ENCODE measurements at places on chromosomes 11 and 22.

- no peak overlapping the region for H3K27ac ChIP-seq
- H3K36me3 ChIP-seq, result no peaks in the 10 kb centered on the region
- no peak overlapping the region for H3K4me3 ChIP-seq
- no peaks in the 10 kb centered on the region for H3K27me3 ChIP-seq
- no peaks in the 10 kb centered on the region for H3K4me1 ChIP-seq
- DNase-seq, result no peak
These were observed 138.5 kb upstream of the NCAM1 start for GRCh38 chr11:112822478-112823274.

GRCh38 chr11:61799665-61800284, 7.1 kb downstream of the FEN1 start:
- H3K4me3 ChIP-seq, result no peak overlapping the region
- no peaks in the 10 kb centered on the region for H3K4me1 ChIP-seq
- no peaks in the 10 kb centered on the region for H3K27me3 ChIP-seq
- no peak for DNase-seq
- H3K27ac ChIP-seq, result no peak overlapping the region

DNA sequence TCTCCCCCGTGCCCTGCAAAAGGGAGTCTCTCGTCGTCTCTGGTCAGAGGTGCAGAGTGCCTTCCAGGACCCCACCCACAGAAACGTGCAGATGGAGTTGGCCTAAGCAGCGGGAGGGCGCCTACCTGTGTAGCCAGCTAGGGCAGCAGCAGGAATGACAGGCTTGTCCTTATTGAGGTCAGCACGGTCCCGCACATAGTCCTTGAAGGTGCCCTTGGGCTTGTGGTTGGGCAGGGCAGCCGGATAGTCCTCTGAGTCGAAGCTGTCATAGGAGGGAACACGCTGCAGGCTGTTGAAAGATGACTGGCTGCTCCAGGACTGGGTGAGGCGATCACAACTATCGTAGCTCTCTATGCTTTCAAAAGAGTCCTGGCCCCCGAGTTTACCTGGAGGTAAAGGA, 107.3 kb downstream of the ETS1 start:
- H3K4me1 ChIP-seq, result no peaks in the 10 kb centered on the region
- no peak overlapping the region for H3K4me3 ChIP-seq
- DNase-seq, result no peak
- peaks cover 95% of the 10 kb centered on the region for H3K36me3 ChIP-seq
- no peak overlapping the region for H3K27ac ChIP-seq

DNA sequence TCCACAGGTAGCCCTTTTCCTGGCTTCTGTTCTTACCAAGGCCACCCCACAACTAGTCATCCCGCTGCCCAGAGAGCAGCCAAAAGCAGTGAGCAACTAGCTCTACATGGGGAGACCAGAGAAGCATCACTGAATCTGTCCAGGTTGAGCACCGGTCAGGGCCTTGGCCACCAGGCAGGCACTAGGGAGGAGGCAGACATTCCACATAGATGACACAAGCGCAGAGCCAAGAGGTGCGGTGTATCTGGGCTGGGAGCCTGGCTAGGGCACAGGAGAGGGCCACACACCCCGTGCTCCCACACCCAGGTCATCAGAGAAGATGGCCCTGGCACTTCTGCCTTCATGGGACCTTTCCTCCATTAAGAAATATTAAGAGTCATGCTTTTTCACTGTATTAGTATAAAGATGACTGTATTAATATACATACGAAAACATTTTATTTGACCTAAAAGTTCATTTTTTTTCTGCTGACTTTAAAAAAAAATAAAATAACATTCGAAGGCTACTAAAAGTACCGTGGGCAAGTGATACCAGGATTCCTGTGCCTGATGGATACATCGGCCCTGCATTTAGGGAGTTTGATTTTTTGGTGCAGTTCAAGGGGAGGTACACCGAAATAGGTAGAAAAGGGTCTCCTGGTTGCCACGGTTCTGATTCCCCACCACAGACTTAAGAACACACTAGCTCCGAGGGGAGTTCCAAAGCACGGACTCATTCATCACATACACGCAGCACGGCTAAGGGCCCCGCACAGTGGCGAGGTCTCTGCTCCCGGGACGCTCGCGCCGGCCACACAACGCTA, 1.2 kb downstream of the DGCR2 start:
- peak overlapping the region; percentile 47 for H3K27ac ChIP-seq
- peaks cover 4% of the 10 kb centered on the region for H3K4me1 ChIP-seq
- no peaks in the 10 kb centered on the region for H3K27me3 ChIP-seq
- no peak for DNase-seq
- peaks cover 7% of the 10 kb centered on the region for H3K36me3 ChIP-seq

DNA sequence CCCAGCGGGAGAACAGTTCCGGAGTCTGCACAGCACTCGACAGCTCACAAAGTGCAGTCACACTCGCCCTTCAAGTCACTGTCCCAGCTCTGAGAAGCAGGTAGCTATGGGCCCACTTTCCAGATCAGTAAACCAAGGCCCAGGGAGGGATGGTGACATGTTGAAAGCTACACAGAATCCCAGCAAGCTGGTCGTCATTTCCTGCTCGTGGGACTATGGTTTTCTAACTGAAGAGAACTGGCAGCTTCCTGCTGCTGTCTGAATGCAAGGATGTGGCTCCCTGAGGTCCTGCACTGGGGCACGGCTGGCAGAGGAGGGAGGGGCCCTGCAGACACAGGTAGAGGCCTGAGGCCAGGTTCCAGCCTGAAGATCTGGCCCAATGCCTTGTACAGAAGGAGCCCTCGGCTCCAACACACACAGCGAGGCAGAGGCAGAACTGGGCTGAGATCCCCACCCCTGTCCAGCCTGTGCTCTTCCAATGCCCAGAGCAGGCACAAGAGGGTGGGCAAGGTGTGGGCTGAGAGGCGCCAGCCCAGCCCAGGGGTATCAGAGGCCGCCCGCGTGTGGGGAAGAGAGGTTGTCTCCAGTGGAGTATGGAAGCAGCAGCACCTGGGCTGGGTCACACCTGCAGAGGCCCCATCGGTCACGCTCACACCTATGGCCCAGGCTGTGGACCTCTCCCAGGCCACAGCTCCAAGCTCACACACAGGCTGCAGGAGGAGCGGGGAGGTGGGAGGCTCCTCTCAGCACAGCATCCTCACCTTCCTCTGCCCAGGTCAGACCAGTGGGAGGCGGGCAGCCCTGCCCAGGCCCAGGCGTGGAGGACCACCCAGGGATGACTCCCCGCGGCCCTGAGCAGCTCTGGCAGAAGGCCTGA, 119.2 kb downstream of the PHF21B start:
- H3K4me3 ChIP-seq, result no peak overlapping the region
- H3K27ac ChIP-seq, result no peak overlapping the region
- DNase-seq, result no peak
- no peaks in the 10 kb centered on the region for H3K4me1 ChIP-seq

GRCh38 chr22:47034076-47034808, 271.8 kb downstream of the TBC1D22A start:
- H3K27ac ChIP-seq, result peak overlapping the region; percentile 57
- peaks cover 14% of the 10 kb centered on the region for H3K4me1 ChIP-seq
- H3K36me3 ChIP-seq, result no peaks in the 10 kb centered on the region
- H3K27me3 ChIP-seq, result no peaks in the 10 kb centered on the region
- DNase-seq, result no peak

GRCh38 chr11:93784935-93785360, 866 bp downstream of the MED17 start:
- no peak for DNase-seq
- peaks cover 12% of the 10 kb centered on the region for H3K4me1 ChIP-seq

DNA sequence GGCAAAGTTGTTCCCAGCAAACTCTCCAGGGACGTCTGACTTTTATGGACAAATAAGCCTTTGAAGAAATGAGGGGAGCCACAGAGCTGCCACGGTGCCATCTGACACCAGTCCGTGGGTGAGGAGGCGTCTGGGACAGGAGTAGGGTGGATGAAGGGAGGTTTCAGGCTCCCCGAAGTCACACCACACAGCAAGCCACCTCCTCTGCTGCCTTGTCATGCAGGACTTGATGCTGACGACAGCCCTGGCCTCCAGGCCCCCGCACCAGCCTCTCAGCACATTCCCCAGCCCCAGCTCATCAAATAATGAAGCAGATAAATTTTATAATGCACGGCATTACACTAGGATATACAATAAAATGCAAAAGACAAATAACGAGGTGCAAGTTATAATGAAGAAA, 156.5 kb downstream of the CEP164 start:
- no peaks in the 10 kb centered on the region for H3K4me1 ChIP-seq
- H3K36me3 ChIP-seq, result no peaks in the 10 kb centered on the region
- no peak overlapping the region for H3K4me3 ChIP-seq
- no peak overlapping the region for H3K27ac ChIP-seq
- no peak for DNase-seq

GRCh38 chr11:58060939-58061672, 30.4 kb downstream of the OR6Q1 start:
- DNase-seq, result no peak
- H3K4me3 ChIP-seq, result no peak overlapping the region
- H3K27ac ChIP-seq, result peak overlapping the region; percentile 44
- H3K27me3 ChIP-seq, result no peaks in the 10 kb centered on the region
- no peaks in the 10 kb centered on the region for H3K36me3 ChIP-seq

- H3K4me3 ChIP-seq, result peak overlapping the region; percentile 27
- H3K36me3 ChIP-seq, result no peaks in the 10 kb centered on the region
- no peak overlapping the region for H3K27ac ChIP-seq
- DNase-seq, result no peak
These were observed 22.6 kb downstream of the RTN4RL2 start for GRCh38 chr11:57482782-57483561.

GRCh38 chr11:113404859-113405430, 17.4 kb downstream of the ANKK1 start:
- no peak overlapping the region for H3K4me3 ChIP-seq
- H3K4me1 ChIP-seq, result peaks cover 14% of the 10 kb centered on the region
- H3K27me3 ChIP-seq, result no peaks in the 10 kb centered on the region
- no peak for DNase-seq

- no peak overlapping the region for H3K4me3 ChIP-seq
- DNase-seq, result no peak
- H3K27me3 ChIP-seq, result no peaks in the 10 kb centered on the region
- H3K36me3 ChIP-seq, result no peaks in the 10 kb centered on the region
- no peaks in the 10 kb centered on the region for H3K4me1 ChIP-seq
These were observed 351.0 kb upstream of the B3GAT1 start for GRCh38 chr11:134763030-134763388.

DNA sequence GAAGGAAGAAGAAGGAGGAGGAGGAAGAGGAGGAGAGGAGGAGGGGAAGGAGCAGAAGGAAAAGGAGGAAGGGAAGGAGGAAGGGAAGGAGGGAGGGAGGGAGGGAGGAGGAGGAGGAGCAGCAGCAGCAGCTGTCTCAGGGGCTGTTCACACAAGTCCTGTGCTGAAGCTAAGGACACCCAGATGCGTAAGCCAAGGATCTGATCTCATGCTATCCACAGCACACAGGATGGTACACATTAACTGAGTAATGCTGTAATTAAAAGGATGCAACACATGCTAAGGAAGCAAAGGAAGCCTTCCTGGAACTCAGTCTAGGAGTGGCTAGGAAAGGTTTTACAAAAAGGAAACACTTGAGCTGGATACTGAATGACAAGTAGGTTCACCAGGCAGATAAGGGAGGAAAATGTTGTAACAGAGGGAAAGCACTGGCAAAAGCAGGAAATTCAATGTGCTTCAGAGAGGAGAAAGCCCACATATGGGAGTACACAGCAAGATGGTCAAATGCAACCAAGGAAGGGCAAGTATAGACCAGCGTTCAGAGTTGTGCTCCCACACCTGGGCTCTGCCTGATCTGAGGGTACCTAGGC, 32.0 kb downstream of the TRIM66 start:
- no peaks in the 10 kb centered on the region for H3K27me3 ChIP-seq
- H3K27ac ChIP-seq, result no peak overlapping the region
- no peak overlapping the region for H3K4me3 ChIP-seq
- H3K36me3 ChIP-seq, result peaks cover 8% of the 10 kb centered on the region
- DNase-seq, result no peak

GRCh38 chr11:57874981-57875380, 113.4 kb downstream of the CTNND1 start:
- H3K4me3 ChIP-seq, result no peak overlapping the region
- no peaks in the 10 kb centered on the region for H3K27me3 ChIP-seq
- DNase-seq, result no peak
- no peak overlapping the region for H3K27ac ChIP-seq
- no peaks in the 10 kb centered on the region for H3K36me3 ChIP-seq

DNA sequence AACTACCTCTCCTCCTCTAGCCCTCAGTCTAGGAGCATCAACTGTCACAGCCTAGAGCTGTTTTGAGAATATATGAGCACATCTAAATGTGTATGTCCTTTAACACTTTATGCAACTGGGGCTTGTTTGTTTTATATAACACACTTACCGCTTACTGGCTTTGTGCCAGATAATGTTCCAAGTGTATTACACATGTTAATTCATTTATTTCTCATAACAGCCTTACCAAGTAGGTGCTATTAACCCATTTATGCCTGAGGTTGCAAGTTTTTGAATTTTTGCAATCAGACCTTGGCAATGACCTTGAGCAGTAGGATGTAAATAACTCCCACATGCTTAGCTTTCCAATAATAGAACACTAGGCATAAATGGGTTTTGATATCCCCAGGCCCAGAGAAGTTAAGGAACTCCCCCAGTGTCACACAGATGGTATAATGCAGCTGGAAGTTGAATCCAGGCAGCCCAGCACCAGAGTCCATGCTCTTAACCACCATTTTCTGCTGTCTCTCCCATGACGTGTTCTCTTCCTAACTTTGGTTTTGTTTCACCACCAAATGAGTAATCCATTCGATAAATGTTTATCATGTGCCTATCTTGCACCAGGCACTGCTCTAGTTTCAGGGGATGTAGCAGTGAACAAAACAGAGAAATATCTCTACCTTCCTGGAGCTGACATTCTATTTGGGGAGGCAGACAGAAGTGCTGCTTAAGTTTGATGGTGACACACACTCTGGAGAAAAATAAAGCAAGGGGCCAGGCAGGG, 23.1 kb downstream of the PRDM11 start:
- H3K4me1 ChIP-seq, result no peaks in the 10 kb centered on the region
- DNase-seq, result no peak
- H3K4me3 ChIP-seq, result no peak overlapping the region
- H3K27me3 ChIP-seq, result no peaks in the 10 kb centered on the region
- H3K27ac ChIP-seq, result no peak overlapping the region

DNA sequence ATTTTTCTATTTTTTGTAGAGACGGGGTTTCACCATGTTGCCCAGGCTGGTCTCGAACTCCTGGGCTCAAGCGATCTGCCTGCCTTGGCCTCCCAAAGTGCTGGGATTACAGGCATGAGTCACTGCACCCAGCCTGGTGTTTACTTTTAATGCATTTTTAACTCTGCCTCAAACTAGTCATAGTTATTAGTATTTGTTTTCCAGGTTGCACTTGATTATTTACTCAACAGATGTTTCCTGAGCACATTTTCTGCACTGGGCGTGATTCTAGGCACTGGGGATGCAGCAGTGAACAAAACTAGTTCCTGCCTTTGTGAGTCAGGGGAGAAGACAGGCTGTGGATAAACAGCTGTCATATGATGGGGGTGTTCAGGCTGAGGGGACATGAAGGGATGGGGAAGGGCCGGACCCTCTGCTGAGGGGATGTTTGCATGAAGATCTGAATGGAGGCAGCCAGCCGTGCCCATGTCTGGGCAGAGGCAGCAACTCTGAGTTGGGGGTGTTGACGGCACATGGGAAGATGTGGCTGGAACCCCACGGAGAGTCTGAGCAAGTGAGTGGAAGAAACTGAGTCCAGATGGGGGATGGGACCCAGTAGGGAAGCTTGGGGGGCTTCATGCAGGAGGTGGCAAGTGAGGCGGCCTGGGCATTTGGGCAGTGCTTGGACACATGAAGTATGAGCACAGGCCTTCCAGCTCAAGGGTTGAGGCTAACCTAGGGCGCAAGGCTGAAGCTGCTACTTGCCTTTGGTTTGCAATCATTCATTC, 34.4 kb downstream of the MPPED1 start:
- no peak for DNase-seq
- H3K27me3 ChIP-seq, result no peaks in the 10 kb centered on the region
- no peak overlapping the region for H3K27ac ChIP-seq
- no peak overlapping the region for H3K4me3 ChIP-seq
- H3K4me1 ChIP-seq, result no peaks in the 10 kb centered on the region
- no peaks in the 10 kb centered on the region for H3K36me3 ChIP-seq
